ENCODE measurements at places on chromosomes 4 and X. TPM values are rescaled to one million over a fixed set of nuclear protein-coding genes. Genes with fewer than 3 reads are reported as not detected.

The CD99L2 gene
- total RNA-seq: 15.7 TPM

The CENPVL1 gene
- not detected for total RNA-seq

- no peak overlapping the region for H3K4me3 ChIP-seq
- H3K27ac ChIP-seq: no peak overlapping the region
- no peak for DNase-seq
Measured at GRCh38 chr4:8383451-8384160, 56.9 kb downstream of the ACOX3 start.

- no peaks in the 10 kb centered on the region for H3K27me3 ChIP-seq
- H3K27ac ChIP-seq: no peak overlapping the region
- no peaks in the 10 kb centered on the region for H3K4me1 ChIP-seq
- H3K36me3 ChIP-seq: no peaks in the 10 kb centered on the region
- H3K4me3 ChIP-seq: no peak overlapping the region
- no peak for DNase-seq
Measured at GRCh38 chrX:30373951-30374350, 64.8 kb upstream of the NR0B1 start.

DNA sequence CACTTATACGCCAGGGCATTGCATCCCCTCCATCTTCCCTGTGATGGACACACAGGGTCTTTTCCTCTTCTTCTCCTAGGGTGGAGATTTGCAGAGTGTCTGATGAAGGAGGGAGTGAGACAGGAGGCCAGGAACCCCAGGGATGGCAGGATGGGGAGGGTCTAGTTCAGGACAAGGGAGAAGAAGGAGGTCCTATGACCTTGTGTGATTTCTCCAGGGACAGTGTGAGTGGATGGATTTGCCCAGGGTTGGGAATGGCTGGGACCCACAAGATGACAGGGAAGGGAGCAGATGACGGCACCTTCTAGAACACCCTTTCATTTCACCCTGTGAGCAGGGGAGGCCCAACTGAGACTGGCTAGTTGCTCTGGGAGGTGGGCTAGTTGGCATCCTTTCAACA is 34.2 kb downstream of the CYTL1 start:
- DNase-seq: no peak
- no peaks in the 10 kb centered on the region for H3K4me1 ChIP-seq
- no peaks in the 10 kb centered on the region for H3K36me3 ChIP-seq
- no peak overlapping the region for H3K4me3 ChIP-seq

- DNase-seq: no peak
- H3K36me3 ChIP-seq: no peaks in the 10 kb centered on the region
- no peaks in the 10 kb centered on the region for H3K27me3 ChIP-seq
Measured at GRCh38 chr4:61522312-61522711, 322.2 kb downstream of the ADGRL3 start.

DNA sequence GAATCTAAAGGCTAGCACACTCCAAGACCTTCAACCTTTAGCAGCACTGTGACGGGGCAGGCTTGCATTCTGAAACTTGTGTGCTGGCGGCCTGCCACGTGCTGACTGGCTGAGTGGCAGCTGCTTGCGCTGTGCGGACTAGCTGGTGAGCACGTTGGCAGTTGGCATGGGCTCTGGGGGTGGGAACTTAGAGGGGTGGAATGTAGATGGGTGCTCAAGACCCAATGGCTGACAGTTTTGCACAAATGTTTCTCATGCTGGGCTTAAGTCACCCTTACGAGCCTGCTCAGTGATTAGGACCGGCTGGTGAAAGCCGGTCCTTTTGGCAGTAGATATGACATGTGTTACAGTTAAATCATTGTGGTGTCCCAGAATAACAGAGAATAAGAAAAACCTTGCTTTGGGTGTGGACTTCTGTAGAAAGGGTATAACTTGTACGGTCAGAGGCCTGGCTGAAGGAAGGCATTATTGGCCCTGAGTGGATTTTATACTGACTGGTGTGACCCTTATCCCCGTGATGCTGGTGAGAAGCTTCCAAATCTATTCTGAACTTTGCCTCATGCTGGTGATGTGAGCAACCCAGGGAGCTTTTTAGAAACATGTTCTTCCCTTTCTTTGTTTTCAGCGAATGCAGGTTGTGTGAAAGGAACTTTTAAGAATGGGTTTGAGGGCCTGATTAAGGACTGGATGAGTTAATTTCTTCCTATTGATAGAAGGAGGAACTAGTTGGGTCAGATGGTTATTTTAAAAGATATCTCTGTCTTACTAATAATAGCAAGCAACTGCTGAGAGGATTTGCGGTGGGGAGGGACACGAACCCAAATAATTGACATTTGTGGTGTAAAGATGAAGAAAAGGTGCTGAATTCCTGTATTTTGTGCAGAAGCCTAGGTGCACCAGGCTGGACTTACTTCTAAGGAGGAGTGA is 107.4 kb upstream of the SLC4A4 start:
- no peaks in the 10 kb centered on the region for H3K27me3 ChIP-seq
- H3K4me1 ChIP-seq: no peaks in the 10 kb centered on the region
- DNase-seq: no peak
- no peaks in the 10 kb centered on the region for H3K36me3 ChIP-seq
- H3K27ac ChIP-seq: no peak overlapping the region

DNA sequence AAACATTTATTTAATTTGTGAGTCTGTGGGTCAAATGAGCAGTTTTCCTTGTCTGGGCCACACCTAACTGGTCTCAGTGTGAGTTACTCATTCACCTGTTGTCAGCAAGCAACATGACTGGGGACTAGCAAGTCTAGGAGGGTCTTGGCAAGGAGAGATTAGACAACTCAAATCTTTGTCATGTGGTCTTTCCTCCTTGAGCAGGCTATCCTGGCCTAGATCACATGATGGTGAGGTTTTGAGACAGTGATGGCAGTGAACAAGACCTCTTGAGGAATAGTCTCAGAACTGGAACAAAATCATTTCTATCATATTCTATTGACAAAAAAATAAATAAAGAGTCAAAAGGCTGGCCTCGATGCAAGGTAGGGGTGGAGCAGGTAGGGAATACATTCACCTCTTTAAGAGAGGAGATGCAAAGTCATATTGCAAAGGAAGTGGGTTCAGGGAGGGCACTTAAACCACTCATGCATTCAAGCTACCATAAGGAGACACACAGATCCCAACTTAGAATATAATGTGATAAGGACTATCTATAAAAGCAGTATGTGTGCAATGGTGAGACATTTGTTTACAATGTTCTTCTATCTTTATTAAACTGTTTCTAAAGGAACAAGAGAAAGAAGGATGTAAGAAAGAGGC is 135.7 kb downstream of the ZNF330 start:
- no peak for DNase-seq
- H3K4me1 ChIP-seq: peaks cover 1% of the 10 kb centered on the region
- no peak overlapping the region for H3K4me3 ChIP-seq
- H3K27me3 ChIP-seq: no peaks in the 10 kb centered on the region
- no peaks in the 10 kb centered on the region for H3K36me3 ChIP-seq

DNA sequence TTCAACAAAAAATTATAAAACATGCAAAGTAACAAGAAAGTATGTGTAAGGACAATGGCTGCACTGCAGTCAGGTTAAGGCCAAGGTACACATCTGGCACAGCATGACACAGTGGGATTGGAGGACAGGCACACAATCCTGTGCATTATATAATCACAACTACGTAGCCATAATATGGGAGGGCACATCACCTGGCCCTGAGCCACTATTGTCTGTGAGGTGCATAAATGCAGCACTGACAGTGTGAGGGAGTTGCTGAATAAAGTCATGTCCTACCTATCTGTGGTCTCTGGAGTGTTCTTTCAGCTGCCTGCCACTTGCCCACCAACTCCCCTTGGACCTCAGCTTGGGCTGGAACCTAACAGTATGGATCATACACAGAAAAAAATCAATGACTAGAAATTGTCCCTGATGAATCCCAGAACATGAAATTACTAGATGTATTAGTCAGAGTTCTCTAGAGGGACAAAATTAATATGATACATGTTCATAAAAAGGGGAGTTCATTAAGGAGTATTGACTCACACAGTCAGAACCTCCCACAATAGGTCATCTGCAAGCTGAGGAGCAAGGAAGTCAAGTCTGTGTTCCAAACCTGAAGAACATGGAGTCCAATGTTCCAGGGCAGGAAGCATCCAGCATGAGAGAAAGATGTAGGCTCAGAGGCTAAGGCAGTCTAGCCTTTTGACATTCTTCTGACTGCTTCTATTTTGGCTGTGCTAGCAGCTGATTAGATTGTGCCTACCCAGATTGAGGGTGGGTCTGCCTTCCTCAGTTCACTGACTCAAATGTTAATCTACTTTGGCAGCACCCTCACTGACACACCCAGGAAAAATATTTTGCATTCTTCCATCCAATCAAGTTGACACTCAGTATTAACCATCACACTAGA is 46.4 kb upstream of the KCTD8 start:
- DNase-seq: no peak
- no peak overlapping the region for H3K27ac ChIP-seq
- H3K4me1 ChIP-seq: no peaks in the 10 kb centered on the region
